ENCODE measurements at places on chromosomes 16 and 17.
A peak's percentile ranks its signal among the peaks of the same experiment; 100 is the strongest.

DNA sequence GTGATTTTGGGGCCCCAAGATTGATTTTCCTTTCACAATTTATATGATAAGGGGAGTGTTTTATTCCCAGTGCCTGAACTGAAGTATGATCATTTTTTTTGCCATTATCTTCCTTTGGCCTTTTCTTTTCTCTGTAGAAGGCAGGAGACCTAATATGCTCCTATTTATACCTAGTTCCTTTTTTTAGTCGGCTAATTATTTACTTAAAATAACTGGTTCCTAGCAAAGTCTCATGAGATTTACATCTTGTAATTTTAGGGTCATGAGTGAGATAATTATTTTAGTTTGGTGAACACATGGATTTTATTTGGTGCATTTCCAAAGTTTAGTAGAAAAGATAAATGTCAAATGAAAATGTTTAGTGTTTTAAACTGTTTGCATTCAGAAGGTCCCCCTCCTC, 24.8 kb downstream of the SEC14L1 start:
- DNase-seq, result no peak

DNA sequence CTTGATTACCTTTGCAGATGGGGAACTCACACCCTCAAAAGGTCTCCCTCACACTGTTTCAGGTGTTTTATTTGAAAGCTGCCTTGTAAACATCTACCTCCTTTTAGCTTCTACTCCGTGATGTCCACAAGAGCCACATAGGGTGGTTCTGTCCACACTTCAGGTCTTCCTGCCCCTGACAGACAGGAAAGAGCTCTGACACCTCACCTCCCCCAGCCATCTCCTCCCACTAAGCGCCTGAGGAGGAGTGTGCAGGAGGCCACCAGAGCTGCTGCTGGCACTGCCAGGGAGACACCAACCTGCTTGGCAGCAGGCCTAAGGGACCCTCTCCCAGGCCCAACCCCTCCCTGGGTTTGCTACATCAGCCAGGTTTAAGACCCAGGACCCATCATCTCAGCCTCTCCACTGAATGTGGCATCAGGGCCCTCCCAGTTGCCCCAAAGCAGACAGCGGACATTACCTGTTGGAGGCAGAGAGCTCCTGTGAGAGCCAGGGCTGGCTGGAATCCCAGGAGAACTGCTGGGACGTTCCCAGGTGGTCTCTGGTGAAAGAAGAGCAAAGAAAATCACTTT, 76.4 kb upstream of the RCVRN start:
- DNase-seq, result no peak

- peak; percentile 11 for DNase-seq
Observed at GRCh38 chr16:79316004-79316458, 284.5 kb downstream of the MAF start.

GRCh38 chr17:45256114-45256966, 5.6 kb downstream of the SPATA32 start:
- DNase-seq, result no peak

DNA sequence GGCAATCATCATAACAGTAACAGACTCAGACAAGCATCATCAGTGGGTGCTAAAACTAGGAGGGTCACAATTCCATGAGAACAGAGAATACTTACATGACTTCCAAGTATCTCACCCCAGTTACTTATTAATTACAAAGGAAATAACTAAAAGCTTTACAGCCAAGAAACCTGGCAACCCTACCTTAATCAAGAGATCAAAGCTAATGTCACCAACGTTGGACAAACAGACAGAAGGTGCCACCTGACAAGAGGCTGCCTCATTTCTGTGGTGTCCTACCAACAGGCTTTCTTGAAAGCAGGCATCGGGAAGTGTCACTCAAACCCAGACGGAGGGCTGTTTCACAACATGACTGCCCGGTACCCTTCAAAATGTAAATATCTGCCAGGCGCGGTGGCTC, 84.6 kb downstream of the RMI2 start:
- no peak for DNase-seq

- DNase-seq, result peak; percentile 98
Observed at GRCh38 chr17:50094753-50095619, at the start of gene PDK2. TSS of gene PDK2 (plus strand) at chr17:50095351. CDS start at chr17:50095436, 85 bp downstream.

DNA sequence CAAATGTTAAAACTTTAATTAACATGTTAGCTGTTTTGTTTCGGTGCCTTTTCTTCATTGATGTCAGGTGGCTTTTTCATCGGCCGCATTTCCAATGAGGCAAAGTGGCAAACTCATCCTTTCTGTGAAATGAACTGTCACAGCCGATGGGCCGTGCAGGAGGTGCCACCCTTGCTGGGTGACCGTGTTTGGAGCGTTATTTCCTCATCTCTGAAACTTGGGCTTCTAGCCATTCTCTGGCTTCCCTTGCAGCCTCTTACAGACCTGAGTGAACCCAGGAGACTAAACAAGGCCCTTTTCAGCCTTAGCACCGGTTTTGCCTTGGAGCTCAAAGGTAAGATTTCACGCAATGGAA, 42.2 kb upstream of the PRSS54 start:
- no peak for DNase-seq

DNA sequence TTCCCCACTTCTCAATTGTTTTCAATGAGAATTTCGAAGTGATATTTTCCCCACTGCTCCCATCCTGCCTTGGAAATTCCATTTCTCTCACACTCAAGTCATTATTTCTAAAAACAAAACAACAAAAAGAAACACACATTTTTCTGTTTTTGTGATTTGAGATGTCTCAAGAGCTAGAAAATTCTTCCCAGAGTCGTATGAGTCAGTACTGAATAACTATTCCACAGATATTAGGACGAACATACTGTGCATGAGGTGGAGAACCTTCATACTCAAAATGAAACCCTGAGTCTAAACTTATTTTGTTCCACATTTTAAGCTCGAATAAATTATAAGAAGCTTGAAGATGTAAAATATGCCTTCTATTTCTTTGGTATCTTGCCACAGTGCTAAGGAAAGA, 204.6 kb downstream of the SLC39A11 start:
- no peak for DNase-seq

- no peak for DNase-seq
Observed at GRCh38 chr16:68421076-68421475, 27.2 kb downstream of the SMPD3 start.

DNA sequence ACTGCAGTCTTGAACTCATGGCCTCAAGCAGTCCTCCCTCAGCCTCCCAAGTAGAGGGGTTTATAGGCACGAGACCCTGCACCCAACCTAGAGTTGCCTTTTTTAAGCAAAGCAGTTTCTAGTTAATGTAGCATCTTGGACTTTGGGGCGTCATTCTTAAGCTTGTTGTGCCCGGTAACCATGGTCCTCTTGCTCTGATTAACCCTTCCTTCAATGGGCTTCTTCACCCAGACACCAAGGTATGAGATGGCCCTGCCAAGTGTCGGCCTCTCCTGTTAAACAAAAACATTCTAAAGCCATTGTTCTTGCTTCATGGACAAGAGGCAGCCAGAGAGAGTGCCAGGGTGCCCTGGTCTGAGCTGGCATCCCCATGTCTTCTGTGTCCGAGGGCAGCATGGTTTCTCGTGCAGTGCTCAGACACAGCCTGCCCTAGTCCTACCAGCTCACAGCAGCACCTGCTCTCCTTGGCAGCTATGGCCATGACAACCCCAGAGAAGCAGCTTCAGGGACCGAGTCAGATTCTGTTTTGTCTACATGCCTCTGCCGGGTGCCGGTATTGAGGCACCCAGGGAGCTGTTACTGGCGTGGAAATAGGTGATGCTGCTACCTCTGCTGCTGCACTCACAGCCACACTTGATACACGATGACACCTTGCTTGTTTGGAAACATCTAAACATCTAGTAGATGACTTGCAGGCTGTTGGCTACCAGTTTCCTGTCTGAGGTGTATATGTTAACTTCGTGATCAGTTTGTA, 3.3 kb downstream of the RPL13 start:
- DNase-seq, result no peak

DNA sequence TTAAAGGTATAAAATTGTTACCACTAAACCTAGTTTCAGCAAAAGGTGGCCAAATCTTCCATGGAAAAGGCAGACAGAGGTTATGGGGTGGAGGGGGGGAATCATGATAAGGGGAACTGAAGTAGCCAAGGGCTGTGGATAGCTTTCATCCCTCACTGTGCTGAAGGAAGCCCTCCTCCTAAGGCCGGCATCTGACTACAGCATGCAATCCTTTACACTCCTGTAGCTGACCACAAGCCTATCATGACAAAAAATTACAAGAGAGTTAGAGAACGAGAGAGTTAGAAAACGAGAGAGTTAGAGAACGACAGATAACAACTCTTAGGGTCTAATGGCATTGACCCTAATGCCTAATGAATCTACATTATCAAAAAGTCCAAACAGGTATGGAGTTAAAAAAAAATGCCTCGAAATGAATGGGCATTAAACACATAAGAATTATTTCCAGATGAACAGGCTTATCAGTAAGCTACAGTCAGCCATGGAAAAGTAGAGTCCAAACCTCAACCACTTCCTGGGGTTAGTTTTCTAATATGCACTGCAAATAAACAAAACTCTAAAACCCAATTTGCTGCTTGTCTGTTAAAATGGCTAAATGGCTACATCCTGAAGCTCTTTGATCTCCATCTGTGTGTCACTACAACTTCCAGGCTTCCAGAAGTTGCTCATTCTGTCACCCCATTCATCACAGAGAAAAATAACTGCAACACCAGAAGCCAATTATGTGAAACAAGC, 29.7 kb downstream of the DUSP14 start:
- no peak for DNase-seq

DNA sequence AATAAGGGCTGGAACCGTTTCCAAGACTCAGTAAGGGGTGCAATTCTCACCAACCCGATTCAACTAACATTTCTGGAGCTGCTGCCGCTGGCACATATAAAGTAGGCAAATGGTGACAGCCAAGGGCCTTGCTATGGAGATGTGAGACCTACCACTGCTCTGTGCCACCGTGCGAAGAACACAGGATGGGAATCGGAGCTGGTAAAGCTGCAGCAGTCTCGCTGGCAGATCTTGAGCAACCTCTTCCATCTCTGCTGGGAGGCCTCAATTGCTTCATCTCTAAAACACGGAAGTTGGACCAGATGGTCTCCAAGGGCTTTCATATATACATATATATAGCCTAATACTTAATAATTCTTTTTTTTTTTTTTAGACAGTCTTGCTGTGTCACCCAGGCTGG, 128.9 kb upstream of the RCVRN start:
- DNase-seq, result no peak

- DNase-seq, result peak; percentile 78
Observed at GRCh38 chr17:68184816-68185436, 62.9 kb upstream of the AMZ2 start.

- DNase-seq, result no peak
Observed at GRCh38 chr17:43536236-43536992, 9.7 kb downstream of the ETV4 start.

GRCh38 chr17:42174126-42174783, 6.7 kb downstream of the KCNH4 start:
- DNase-seq, result no peak

GRCh38 chr17:40850293-40850972, 16.6 kb downstream of the KRT12 start:
- DNase-seq, result no peak

DNA sequence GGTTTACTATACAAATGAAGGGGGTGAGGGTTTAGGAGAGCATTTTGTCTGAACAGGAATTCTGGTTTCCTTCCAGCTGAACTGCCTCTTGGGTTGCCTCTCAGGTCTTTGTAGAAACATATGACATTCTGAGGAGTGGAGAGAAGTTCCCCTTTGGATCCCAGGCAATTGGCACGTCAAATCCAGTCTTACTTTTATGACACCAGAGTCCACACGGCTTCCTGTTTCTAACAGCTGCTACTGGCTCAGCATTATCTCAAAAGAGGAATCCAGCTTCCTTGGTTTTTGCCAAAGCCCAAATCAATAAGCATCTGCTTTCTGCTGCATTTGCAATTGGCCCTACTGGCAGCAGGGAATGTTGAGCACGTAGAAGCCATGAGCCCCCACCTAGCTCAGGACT, 97.6 kb upstream of the FAM20A start:
- DNase-seq, result no peak

GRCh38 chr16:23922406-23922805, 86.6 kb downstream of the PRKCB start:
- no peak for DNase-seq

DNA sequence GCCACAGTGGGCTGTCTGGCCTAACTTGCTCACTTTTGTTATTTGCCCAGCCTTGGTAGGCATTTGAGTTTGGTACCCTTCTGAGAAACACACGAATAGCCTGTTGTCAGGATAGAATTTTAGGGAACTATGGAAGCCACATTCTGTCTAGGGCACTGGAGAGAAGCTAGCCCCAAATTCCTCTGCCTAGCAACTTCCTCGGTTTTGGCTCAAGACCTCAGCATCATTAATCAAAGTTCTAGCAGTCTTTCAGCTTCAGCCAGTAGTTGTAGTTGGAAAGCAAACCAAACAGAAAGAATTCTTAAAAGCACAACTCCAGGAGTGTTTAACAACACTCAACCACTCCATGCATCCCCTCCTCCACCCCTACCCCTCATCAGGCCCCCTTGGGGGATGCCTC, 572.1 kb upstream of the PSMD7 start:
- DNase-seq, result no peak

DNA sequence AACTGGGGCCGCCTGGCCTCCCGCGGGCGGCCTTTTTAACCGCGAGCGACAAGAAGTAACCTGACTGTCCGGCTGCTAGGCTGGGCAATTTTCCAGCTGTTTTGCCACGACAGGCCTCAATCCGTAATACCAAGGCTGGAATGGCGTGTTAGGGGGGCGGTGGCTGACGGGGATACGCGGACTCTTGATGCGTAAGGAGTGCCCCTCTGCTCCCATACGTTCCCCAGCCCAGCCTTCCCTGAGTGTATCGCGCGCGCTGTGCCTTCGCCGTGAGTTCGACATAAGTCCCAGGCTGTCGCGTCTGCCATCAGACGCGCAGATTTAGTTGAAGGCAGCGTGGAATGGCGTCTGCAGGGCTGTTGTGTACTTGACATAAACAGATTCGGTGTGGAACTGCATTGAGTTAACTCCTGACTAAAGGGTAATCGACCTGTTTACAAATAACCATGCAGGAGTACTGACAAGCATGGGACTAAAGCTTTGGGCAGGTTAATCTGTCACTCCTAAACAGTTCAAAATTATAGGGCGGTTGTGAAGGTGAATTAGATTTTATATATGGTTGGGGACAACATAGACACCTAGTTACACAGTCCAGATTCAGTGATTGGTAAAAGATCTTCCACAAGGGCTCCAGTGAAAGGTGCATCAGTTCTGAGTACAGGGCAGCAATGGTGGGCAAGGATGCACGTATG, 16.6 kb upstream of the ERN1 start:
- peak; percentile 27 for DNase-seq

DNA sequence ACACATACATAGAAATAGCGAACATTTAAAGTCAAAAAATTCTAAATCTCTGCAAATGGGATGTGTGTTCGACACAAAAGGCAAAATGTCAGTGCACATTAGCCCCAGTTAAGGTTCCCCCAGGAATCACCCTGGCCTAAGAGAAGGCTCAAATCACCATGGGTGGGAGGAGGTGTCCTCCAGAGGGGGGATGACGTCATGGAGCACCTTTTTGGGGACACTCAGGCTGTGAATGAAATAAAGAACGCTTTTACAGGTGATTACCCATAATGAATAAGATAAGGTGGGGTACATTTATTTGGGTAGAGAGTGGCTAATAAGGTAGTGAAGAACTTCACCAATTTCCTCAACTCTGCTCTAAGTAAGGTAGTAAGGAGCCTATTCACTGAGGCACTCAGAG, 26.4 kb downstream of the WNT3 start:
- DNase-seq, result no peak
